Vagina (tissue), 2 donors: ENCODE measurements at places on chromosomes 16 and 17.

- H3K36me3 ChIP-seq: no peaks in the 10 kb centered on the region
- peaks cover 75% of the 10 kb centered on the region for H3K4me1 ChIP-seq
- no peaks in the 10 kb centered on the region for H3K27me3 ChIP-seq
- peak overlapping the region; percentile 95 for H3K27ac ChIP-seq
Observed at GRCh38 chr17:77371888-77372443, 231.2 kb downstream of the SEC14L1 start.

DNA sequence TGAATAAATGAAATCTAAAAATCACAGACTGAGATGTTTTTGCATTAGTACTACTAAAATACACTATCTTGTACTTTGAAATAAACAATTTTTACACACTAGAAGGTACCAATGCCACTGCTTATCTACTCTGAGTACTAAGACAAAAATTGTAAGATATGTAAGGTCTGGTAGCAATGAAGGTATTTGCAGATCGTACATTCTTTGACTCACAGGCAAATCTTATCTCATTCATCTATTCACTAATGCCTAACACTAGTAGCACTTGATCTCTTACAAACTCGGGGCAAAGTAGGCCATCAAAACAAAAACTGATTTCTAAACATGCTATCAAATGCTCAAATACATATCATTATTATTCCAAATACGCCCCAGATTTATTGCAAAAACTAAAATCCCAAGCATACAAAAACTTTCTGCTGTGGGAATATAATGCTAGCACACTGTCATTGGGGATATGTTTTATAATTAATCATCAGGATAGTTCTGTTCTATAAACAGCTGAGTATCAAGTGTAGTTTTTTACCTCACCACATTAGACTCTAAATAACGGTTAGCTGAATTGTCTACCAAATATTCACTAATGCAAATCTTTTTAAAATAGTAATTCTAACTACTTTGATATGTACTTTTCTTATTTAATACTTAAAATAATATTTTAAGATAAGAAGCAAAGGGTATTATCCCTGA, 68.0 kb downstream of the MED13 start:
- no peaks in the 10 kb centered on the region for H3K27me3 ChIP-seq
- H3K27ac ChIP-seq: no peak overlapping the region
- H3K4me3 ChIP-seq: no peak overlapping the region
- no peak for DNase-seq

DNA sequence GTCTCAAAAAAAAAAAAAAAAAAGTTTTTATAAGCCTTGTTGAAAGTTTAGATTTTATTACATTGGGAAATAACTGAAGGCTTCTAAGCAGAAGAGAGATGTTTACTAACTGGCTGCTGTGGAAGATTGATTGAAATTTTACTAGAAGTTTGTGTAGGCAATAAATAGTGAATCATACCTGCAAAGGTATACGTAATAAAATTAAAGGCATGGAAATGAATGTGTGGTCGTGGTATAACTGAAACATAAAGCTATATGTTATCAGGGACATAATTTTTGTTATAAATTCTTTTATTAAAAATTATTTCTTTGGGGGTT, 8.7 kb downstream of the LUC7L3 start:
- DNase-seq: no peak
- H3K36me3 ChIP-seq: no peaks in the 10 kb centered on the region
- no peak overlapping the region for H3K27ac ChIP-seq
- H3K4me1 ChIP-seq: peaks cover 93% of the 10 kb centered on the region
- no peak overlapping the region for H3K4me3 ChIP-seq
- H3K27me3 ChIP-seq: no peaks in the 10 kb centered on the region

DNA sequence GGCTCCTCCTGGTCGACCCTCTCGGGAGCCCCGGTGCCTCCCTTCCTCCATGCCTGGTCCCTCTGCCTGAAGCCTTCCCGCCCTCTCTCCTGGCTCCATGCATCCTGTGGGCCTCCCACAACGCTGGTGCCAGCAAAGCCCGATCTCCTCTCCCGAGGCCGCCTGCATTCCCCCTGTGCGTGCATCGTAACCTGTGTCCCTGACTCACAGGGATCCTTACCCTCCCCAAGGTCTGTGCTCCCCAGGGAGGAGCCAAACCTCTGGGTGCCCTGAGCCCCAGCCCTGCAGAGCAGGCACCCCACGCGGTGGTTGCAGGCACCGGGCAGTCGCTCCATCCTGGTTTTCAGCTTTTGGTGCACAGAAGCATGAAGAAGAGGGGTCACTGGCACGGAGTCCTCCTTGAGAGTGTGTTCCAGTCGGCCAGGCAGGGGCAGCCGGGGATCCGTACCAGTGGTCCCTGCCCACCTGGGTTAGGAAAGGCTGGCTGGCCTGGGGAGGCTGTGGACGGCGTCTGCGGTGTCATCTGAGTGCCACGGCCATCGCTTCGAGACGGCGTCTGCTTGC, 1.8 kb upstream of the ENPP7 start:
- no peak for DNase-seq
- H3K27ac ChIP-seq: no peak overlapping the region
- H3K36me3 ChIP-seq: no peaks in the 10 kb centered on the region
- peak overlapping the region; percentile 50 for H3K4me3 ChIP-seq
- peaks cover 5% of the 10 kb centered on the region for H3K4me1 ChIP-seq

DNA sequence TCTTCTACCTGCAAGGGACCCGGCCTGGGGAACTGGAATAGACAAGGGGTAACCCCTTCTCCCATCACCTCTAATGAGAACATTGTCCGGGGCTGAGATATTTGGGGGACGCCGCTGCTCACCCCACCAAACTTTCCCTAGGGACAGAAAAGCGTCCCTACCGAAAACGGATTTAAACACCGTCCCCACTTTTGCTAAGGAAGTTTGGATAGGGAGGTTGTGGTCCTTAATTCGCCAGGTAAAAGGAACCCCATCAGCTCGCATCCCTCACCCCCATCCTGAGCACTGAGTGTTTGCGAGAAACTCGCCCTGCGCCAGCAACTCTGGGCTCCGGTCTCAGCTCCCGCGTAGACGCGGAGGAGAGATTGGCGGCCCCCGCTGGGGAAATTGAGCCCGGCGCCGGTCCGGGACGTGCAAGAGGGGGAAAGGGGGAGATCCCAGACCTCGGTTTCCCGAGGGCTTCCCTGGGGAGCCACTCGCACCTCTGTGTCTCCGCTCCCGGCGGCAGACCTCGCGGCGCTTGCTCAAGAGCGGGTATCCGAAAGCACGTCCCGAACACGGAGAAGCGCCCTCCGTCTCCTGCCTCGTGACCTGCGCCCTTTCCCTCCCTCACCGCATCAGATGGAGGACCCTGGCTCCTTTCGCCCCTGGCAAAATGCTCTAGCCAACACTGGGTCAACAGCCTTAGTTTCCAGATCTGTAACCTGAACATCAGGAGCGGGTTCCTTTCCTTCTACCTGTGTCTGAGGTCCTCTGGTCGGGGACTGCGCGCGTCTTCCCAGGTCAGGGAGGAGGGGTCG, 3.1 kb upstream of the SOX9 start:
- H3K27ac ChIP-seq: no peak overlapping the region
- no peaks in the 10 kb centered on the region for H3K36me3 ChIP-seq
- DNase-seq: no peak
- H3K4me1 ChIP-seq: peaks cover 50% of the 10 kb centered on the region
